ENCODE measurements at places on chromosomes 2 and 18. TPM values are rescaled to one million over a fixed set of nuclear protein-coding genes. Genes with fewer than 3 reads are reported as not detected.

GNLY gene
- total RNA-seq = not detected

NT5DC4 gene
- not detected for total RNA-seq

STON1 gene
- 15.9 TPM for total RNA-seq

GATA6 gene
- total RNA-seq = 95.5 TPM

ITGB1BP1 gene
- total RNA-seq = 29.0 TPM

ANKRD62 gene
- total RNA-seq = not detected

SLC23A3 gene
- total RNA-seq = 0.55 TPM

CXCR1 gene
- 0.78 TPM for total RNA-seq

SKOR2 gene
- total RNA-seq = not detected

PROM2 gene
- 0.35 TPM for total RNA-seq

GREB1L gene
- total RNA-seq = 17.5 TPM

RESP18 gene
- total RNA-seq = not detected

PDE6D gene
- total RNA-seq = 20.3 TPM

PDE1A gene
- 7.0 TPM for total RNA-seq

CFC1 gene
- 13.4 TPM for total RNA-seq

GRCh38 chr2:207308519-207309224, 142.9 kb upstream of the KLF7 start:
- H3K4me1 ChIP-seq = peaks cover 20% of the 10 kb centered on the region
- H3K4me3 ChIP-seq = no peak overlapping the region
- DNase-seq = no peak

GRCh38 chr18:46331316-46331715, 227.1 kb downstream of the HAUS1 start:
- H3K36me3 ChIP-seq = no peaks in the 10 kb centered on the region
- no peak overlapping the region for H3K4me3 ChIP-seq
- H3K27ac ChIP-seq = no peak overlapping the region
- no peaks in the 10 kb centered on the region for H3K4me1 ChIP-seq
- DNase-seq = no peak

DNA sequence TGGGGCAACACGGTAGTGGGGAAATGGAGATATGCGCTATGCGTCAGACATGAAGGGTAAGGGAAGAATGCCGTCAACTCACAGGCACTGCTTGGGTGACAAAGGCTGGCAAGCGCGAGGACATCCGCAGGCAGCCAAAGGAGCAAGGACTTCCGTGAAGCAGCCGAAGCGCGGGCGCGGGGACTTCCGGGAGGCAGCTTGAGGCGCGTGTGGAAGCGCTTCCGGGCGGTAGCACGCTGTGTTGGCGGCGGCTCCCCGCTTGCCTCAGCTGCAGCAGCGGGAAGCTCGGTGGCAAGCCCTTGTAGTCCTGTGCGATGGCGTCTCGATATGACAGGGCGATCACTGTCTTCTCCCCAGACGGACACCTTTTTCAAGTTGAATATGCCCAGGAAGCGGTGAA, at the start of gene PSMA8:
Gene PSMA8 (plus strand): TSS at position 218 of the 400 bp plus-strand sequence. CDS start 97 bp downstream, at position 315.
- no peaks in the 10 kb centered on the region for H3K36me3 ChIP-seq
- H3K4me3 ChIP-seq = no peak within 1 kb of the TSS
- no peak for DNase-seq

- H3K4me3 ChIP-seq = no peak overlapping the region
- H3K27ac ChIP-seq = no peak overlapping the region
- H3K36me3 ChIP-seq = no peaks in the 10 kb centered on the region
These were observed 76.2 kb downstream of the DCDC2C start for GRCh38 chr2:3779496-3780049.

GRCh38 chr2:23065936-23066335, 319.0 kb upstream of the KLHL29 start:
- no peaks in the 10 kb centered on the region for H3K27me3 ChIP-seq
- no peak for DNase-seq
- no peaks in the 10 kb centered on the region for H3K36me3 ChIP-seq
- H3K27ac ChIP-seq = no peak overlapping the region
- no peak overlapping the region for H3K4me3 ChIP-seq

- H3K4me1 ChIP-seq = no peaks in the 10 kb centered on the region
- H3K36me3 ChIP-seq = peaks cover 93% of the 10 kb centered on the region
- H3K4me3 ChIP-seq = no peak overlapping the region
- no peak overlapping the region for H3K27ac ChIP-seq
- DNase-seq = no peak
These were observed 10.9 kb downstream of the SLC20A1 start for GRCh38 chr2:112656679-112657078.

DNA sequence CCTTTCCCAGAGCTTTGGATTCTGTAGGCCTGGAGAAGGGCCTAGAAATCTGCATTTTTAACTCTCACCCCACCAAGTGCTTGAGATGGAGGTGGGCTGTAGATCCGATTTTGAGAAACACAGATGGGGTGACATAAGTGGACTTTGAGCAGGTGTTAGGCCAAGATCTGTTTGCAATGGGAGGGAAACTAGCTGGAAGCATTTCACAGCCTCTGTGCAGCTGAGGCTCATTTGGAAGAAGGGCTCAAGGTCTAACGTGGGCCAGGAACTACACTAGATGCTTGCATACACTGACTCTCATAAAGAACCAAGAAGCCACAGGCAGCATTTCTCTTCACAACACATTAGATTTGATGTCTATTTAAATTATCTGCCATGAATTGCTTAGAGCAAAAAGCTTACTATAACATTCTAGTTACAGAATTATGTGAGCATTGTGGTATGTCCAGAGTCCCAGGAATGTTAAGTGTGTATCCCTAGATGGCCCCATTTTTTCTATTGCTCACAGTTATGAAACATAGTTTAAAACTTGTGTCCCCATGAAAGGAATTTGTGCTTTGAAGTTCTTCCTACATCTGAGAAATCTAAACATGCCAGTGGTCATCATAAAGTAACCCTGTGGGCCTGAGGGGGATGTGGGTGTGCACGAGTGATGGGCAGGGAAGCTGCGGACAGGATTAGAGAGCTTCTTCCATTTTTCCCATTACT, 77.2 kb downstream of the CD28 start:
- H3K27ac ChIP-seq = no peak overlapping the region
- no peak overlapping the region for H3K4me3 ChIP-seq
- H3K27me3 ChIP-seq = no peaks in the 10 kb centered on the region

- no peak for DNase-seq
- no peaks in the 10 kb centered on the region for H3K27me3 ChIP-seq
- no peaks in the 10 kb centered on the region for H3K4me1 ChIP-seq
- H3K27ac ChIP-seq = no peak overlapping the region
- H3K4me3 ChIP-seq = no peak overlapping the region
These were observed 279.0 kb upstream of the CDH2 start for GRCh38 chr18:28455971-28456370.

DNA sequence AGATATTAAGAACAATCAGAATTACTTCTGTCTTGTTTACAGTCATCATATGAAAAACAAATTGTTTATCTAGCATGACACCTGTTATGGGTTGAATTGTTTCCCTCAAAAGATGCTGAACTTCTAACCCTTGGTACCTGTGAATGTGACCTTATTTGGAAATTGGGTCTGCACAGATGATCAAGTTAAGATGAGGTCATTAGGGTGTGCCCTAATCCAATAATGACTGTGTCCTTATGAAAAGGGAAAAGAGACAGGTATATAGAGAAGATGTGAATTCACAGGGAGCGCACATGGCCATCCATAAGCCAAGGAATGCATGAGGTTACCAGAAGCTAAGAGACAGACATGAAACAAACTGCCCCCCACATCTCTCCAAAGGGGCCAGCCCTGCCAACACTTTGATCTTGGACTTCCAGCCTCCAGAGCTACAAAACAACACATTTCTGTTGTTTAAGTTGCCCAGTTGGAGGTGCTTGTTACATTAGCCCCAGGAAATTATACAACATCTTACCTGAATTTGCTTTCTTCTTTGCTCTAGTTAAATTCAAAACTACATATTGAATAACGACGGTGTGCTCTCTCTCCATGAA, 2.3 kb upstream of the HPCAL1 start:
- H3K27ac ChIP-seq = no peak overlapping the region
- H3K4me3 ChIP-seq = no peak overlapping the region

DNA sequence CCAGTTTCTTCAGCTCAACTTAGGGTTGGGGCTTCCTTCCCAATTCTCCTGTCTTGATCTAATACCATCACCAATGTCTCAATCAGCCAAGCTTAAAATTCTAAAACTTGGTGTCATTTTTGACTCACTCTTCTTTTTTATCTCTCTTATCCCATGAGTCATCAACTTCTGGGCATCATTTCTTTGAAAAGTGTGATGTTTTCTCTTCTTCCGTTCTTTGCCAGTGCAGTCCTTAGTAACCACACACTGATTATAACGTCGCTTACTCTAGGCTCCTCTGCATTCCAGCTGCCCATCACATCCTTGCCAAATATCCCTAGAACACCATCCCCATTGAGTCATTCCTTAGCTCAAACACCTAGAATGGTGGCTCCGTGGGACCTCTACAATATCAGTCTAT, 27.4 kb upstream of the MRO start:
- no peak for DNase-seq
- H3K4me3 ChIP-seq = no peak overlapping the region
- H3K27ac ChIP-seq = peak overlapping the region; percentile 77
- no peaks in the 10 kb centered on the region for H3K36me3 ChIP-seq
- H3K27me3 ChIP-seq = no peaks in the 10 kb centered on the region

GRCh38 chr2:180655842-180656454, 324.5 kb upstream of the UBE2E3 start:
- H3K4me1 ChIP-seq = no peaks in the 10 kb centered on the region
- no peaks in the 10 kb centered on the region for H3K27me3 ChIP-seq
- DNase-seq = no peak
- H3K4me3 ChIP-seq = no peak overlapping the region
- H3K27ac ChIP-seq = no peak overlapping the region

- H3K4me3 ChIP-seq = no peak overlapping the region
- no peak overlapping the region for H3K27ac ChIP-seq
- H3K4me1 ChIP-seq = peaks cover 10% of the 10 kb centered on the region
- no peaks in the 10 kb centered on the region for H3K27me3 ChIP-seq
These were observed 141.9 kb downstream of the ANKRD44 start for GRCh38 chr2:197168705-197169104.

DNA sequence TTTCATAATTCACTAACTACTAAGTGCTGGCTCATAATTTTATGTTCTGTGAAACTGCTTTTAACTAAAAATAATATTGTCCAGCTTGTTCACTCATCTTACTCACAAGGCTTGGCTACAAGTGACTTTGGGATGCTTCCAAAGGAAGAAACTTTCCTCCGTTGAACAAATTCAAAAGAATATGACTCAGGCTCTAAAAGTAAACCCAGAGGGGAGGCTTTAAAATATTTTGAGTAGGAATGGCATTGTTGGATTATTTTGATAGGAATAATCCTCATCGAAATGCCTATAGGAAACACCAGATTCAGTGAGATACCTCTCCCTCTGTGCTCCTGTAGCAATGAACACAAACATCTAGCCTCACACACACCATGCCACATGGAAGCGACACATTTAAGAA, 25.2 kb upstream of the TLK1 start:
- no peaks in the 10 kb centered on the region for H3K36me3 ChIP-seq
- H3K4me1 ChIP-seq = no peaks in the 10 kb centered on the region
- H3K4me3 ChIP-seq = no peak overlapping the region
- H3K27ac ChIP-seq = no peak overlapping the region
- no peaks in the 10 kb centered on the region for H3K27me3 ChIP-seq

- no peaks in the 10 kb centered on the region for H3K4me1 ChIP-seq
- H3K36me3 ChIP-seq = no peaks in the 10 kb centered on the region
- DNase-seq = no peak
- no peak overlapping the region for H3K27ac ChIP-seq
These were observed 753.9 kb upstream of the ZEB2 start for GRCh38 chr2:145273840-145274239.

GRCh38 chr2:25887624-25888242, 9.4 kb upstream of the ASXL2 start:
- H3K27me3 ChIP-seq = no peaks in the 10 kb centered on the region
- H3K4me3 ChIP-seq = no peak overlapping the region
- no peak overlapping the region for H3K27ac ChIP-seq
- H3K36me3 ChIP-seq = no peaks in the 10 kb centered on the region

DNA sequence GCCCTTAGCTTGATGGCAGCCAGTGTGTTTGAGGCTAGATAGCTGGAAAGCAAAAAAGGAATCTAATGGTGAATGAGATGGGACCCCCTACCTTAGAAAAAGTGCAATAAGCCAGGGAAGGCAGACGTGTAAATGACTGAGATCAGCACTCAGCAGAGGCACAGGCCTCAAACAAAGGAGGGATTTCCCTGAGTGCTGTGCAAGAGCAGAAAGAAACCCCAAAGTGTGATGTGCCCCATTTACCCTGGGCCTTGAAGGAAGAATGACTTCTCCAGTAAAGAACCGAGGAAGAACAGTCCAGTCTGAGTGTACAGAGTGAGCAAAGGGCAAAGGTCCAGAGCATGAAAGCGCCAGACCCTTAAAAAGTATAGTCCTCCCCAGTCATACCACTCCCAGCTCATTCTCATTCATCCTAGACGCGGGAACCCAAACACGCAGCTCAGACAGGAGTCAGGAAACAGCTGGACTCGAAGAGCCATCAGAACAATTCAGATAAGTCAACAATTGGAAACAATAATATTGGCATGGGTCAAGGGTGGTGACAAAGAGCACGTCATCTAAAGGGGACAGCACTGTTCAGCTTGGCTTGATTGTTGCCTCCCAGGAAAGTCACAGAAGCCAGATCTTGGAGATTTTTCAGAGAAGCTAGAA, 121.7 kb downstream of the INO80D start:
- H3K4me3 ChIP-seq = no peak overlapping the region
- DNase-seq = no peak
- H3K27me3 ChIP-seq = no peaks in the 10 kb centered on the region
- no peaks in the 10 kb centered on the region for H3K36me3 ChIP-seq
- no peak overlapping the region for H3K27ac ChIP-seq

DNA sequence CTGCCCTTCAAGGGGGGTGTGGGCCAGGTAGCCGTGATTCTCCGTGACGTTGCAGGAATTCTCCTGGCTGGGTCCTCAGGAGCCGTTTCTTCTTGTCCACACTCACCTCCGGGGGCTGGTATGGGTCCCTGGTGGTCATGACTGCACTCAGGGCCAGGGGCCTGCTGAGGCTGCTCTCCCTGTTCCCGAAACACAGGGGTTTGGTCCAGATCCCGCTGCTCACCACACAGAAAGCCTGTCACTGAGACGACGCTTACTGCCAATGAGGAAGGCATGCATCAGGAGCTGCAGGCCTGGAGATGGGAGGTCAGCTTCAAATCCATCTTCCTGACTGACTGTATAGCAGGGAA, 160.7 kb downstream of the RTP5 start:
- peak; percentile 30 for DNase-seq
- no peak overlapping the region for H3K4me3 ChIP-seq
- H3K4me1 ChIP-seq = no peaks in the 10 kb centered on the region

- DNase-seq = no peak
- H3K27ac ChIP-seq = no peak overlapping the region
- H3K4me3 ChIP-seq = no peak overlapping the region
- H3K36me3 ChIP-seq = no peaks in the 10 kb centered on the region
These were observed 101.1 kb upstream of the FZD7 start for GRCh38 chr2:201932511-201932910.

DNA sequence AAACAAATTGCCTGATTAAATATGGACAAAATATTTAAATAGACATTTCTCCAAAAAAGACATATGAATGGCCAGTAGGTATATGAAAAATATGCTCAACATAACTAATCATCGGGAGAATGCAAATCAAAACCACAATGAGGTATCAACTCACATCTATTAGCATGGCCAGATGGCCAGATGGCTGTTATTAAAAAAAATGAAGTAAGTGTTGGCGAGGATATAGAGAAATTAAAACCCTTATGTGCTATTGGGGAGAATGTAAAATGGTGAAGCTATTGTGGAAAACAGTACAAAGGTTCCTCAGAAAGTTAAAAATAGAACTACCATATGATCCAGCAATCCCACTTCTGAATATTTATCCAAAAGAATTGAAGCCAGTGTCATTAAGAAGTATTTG, 272.3 kb upstream of the ZNF804A start:
- no peak overlapping the region for H3K27ac ChIP-seq
- H3K4me1 ChIP-seq = no peaks in the 10 kb centered on the region
- H3K36me3 ChIP-seq = no peaks in the 10 kb centered on the region
- H3K4me3 ChIP-seq = no peak overlapping the region
- no peaks in the 10 kb centered on the region for H3K27me3 ChIP-seq
